ENCODE measurements at places on chromosomes 11 and 22.

DNA sequence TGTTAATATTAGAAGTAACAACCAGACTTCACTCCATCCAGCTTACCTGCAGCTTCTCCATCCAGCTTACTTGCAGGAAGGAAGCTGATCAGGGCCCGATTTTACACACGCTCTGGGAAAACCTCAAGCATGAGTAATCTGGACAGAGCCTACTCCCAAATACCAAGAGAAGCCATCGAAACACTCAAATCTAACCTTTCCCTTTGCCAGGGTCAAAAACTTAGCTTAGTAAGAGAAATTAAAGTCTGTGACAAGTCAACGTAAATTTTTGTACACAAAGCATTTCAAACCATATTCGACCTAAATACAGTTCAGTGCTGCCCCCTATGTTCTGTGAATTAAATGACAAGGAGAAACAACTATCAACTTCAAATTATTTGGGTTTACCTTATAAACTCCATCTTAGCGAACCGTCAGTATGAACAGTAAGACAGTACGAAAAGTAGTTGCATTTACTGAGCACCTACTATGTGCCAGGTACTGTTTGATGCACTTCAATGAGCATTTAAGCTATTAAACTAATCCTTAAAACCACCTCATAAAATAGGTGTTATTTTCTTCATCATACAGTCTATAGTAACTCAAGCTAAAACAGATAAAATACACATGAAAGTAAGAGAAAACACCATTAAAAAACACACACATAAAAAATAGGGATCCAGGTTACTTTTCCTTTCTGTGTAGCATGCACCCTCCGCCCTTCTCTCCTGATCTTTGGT lies 36.9 kb downstream of the ARFGAP3 start:
- DNase-seq: peak; percentile 35

DNA sequence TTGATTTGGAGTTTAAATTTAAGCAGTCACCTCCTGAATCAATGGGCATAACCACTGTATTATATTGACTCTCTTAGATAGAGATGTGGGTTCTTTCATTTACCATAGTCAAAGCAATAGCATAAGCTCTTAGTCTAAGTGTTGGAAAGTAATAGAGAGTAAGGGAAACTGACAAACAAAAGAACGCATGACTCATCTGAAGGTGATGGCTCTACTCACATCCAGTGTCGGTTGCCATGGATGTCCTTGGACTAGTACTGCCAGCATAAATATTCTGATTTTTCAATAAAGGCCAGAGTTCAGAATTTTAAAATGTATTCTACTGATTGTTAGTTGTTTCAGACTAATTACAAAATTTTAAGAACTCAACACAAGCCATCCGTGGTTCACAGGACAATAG lies 444.9 kb upstream of the DDI1 start:
- DNase-seq: no peak

DNA sequence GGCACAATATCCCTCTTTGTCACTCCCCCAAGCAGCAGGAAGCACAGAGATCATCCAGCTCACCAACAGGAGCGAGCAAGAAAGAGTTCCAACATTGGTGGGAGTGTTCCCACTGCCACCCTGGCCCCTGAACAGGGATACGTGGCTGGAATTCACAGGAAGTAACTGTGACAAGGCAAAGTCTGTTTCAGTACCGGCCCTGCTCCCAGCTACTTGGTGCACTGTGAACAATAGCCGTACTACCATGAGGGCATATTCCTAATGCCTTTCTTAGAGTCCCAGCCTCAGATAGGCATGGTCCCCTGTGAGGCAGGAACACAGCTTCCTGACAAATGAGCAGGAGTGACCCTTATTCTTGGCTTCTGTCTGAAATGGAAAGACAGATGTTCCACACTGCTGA lies 1.8 kb upstream of the SLC37A2 start:
- no peak for DNase-seq

DNA sequence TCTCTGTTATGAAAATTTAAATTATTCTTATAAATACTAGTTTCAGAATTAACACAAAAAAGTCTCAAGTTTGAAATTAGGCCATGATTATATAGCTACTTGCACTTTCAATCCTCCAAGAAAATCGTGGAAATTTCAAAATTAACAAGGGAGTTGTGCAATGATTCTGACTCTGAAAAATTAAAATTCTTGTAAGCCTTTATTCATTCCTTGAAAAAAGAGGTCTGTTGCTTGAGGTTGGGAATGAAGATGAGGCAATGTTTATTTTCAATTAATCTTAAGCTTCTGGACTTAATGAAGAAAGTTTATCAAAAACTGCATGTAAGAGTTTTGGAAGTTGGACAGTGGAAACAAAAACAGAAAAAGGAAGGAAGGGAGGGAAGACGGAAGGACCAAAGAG lies 128.2 kb upstream of the FIBIN start:
- DNase-seq: no peak

GRCh38 chr11:118283756-118284350 lies 19.8 kb upstream of the MPZL2 start:
- DNase-seq: no peak

GRCh38 chr11:123576082-123576481 lies 78.3 kb downstream of the SCN3B start:
- DNase-seq: no peak

GRCh38 chr11:57638811-57639320 lies 10.8 kb downstream of the YPEL4 start:
- no peak for DNase-seq

- DNase-seq: peak; percentile 81
Observed at GRCh38 chr11:47355283-47356128, 3.0 kb upstream of the MYBPC3 start.

DNA sequence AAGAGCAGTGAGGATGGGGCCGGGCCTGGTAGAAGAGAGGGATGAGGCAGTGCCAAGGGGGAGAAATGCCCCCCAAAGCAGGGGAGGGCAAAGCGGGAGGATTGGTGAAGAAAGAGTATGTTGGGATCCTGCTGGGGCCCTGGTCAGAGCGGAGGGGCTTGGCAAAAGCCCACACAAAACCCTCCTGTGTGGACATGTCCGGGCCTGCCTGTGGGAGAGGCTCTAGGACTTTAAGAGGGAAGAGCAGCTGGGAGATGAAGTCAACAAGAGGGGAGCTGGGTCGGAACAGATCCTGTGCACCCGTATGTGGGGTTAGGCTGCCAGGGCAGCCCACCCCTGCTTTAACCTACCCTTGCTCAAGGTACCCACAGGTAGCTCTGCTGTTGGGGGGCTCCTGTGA lies 25.8 kb downstream of the ART5 start:
- no peak for DNase-seq

DNA sequence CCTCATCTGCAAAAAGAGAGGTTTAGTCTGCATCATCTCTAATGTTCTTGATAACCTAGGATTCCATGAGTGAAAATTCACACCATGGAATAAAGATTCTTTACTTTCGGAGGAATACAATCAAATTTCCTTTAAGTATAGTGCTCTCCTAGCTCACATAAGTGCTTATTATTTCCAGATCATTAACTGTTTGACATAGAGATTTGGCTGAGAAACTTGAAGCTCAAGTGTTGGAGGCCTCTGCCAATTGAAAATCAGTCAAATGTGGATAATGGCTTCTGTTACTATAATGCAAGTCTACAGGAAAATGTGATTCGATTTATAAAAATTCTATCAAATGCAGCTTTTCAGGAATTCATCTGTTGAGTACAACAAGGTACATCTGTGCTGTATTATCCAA lies 144.6 kb downstream of the KIF18A start:
- no peak for DNase-seq

DNA sequence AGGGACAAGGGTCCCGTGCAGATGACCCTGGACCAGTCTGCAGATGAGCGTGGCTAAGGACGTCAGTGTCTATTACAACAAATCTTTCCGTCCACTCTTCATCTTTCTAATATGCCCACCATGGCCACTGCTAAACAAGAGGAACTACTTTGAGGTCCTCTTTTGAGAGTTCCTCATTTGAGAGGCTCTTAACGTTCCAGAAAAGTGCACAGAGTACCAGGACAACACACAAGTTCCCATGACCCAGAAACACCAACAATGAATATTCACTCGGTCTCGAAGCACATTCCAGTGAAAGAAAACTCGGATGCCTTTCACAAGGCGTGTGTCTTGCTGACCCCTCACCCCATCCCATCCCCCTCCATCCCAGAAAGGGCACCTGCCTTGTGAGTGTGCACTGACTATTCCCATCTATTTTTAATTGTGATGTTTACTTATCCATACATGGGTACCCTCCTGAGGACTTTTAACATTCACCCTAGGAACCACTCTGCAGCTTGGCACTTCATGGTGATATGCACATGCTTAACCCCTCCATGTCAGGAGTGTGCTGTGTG lies 157.0 kb downstream of the SHANK2 start:
- no peak for DNase-seq

- peak; percentile 12 for DNase-seq
Observed at GRCh38 chr11:11909727-11910126, 68.0 kb downstream of the USP47 start.

GRCh38 chr11:95358511-95359340 lies 127.7 kb upstream of the SESN3 start:
- no peak for DNase-seq

- DNase-seq: no peak
Observed at GRCh38 chr11:112610494-112610893, 349.8 kb upstream of the PLET1 start.

GRCh38 chr11:37712251-37712650 lies 1114.2 kb upstream of the RAG2 start:
- DNase-seq: no peak

DNA sequence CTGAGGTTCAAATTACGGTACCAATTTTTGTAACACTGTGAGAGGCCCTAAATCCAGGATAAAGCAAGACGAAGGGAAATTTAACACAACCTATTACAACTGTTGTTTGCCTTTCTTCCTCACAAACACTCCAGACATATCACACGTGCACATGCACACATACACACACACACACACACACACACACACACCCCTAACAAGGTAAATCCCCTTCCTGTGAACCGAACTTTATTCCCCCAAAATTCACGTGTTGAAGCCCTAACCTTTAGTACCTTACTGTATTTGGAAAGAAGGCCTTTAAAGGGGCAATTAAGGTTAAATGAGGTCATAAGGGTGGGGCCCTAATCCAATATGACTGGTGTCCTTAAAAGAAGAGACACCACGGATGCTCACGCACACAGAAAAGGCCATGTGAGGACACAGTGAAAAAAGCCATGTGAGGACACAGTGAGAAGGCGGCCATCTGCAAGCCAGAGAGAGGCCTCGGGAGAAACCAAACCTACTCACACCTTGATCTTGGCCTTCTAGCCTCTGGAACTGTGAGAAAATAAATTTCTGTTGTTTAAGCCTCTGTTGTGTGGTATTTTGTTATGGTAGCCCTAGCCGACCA lies 1.8 kb downstream of the SERGEF start:
- DNase-seq: no peak

- DNase-seq: no peak
Observed at GRCh38 chr22:39746600-39747262, 146.8 kb downstream of the ENTHD1 start.

GRCh38 chr11:128179512-128179911 lies 407.8 kb downstream of the ETS1 start:
- DNase-seq: no peak

DNA sequence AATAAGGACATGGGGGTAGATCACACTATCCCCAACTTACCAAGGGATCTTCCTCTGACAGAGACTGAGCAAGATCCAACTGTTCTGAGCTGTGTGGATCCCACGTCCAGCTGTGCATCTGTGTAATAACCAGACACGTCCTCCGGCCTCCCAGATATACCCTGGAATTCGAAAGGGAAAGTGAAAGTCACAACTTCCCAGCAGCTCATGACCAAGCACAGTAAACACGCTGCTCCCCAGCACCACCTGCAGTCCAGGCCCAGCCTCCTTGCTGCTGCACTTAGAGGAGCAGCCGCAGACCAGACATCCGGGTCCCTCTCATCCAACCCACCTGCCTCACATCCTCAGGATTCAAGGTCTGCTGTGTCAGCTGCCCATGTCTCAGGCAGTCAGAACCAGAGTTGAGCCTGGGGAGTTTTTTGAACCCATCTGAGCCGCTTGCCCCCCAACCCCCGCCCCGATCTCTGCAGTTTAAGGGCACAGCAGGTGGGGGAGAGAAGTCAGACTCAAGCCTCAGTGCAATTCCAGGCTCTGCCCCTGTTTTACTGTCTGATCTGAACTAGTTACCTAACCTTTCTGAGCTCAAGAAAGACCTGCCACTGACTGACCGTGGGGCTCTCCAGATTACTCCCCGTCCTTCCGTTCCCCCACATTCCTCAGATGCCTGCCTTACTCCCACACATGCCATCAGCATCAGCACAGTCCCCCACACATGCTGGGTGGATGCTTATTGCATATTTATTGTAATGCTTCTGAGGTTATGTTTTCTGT lies at the start of gene APOL2:
Gene APOL2, minus strand, starts transcription at position 127 of the 771 bp plus-strand sequence. CDS start 6,365 bp downstream, outside the sequence.
- peak; percentile 80 for DNase-seq

DNA sequence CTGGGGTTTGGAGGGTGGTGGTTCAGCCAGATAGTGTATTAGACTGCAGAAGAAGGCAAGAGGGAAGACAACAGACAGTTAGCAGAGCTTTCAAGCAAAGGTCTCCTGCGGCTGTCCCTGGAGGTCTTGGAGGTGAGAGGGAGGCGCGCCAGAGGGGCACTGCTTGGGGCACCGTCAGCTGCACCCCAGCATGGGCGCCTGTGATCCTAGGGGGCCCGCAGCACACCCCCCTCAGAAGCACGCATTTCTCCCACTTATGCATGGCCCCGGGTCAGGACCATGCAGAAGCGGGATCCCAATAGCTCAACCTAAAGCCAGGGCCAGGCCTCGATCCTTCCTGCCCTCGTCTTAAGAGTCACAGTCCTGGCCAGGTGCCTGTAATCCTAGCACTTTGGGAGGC lies 26.5 kb downstream of the FGF4 start:
- DNase-seq: no peak

GRCh38 chr11:9155930-9156329 lies 64.5 kb upstream of the SCUBE2 start:
- no peak for DNase-seq

GRCh38 chr11:127564810-127565209 lies 564.2 kb upstream of the KIRREL3 start:
- DNase-seq: no peak

DNA sequence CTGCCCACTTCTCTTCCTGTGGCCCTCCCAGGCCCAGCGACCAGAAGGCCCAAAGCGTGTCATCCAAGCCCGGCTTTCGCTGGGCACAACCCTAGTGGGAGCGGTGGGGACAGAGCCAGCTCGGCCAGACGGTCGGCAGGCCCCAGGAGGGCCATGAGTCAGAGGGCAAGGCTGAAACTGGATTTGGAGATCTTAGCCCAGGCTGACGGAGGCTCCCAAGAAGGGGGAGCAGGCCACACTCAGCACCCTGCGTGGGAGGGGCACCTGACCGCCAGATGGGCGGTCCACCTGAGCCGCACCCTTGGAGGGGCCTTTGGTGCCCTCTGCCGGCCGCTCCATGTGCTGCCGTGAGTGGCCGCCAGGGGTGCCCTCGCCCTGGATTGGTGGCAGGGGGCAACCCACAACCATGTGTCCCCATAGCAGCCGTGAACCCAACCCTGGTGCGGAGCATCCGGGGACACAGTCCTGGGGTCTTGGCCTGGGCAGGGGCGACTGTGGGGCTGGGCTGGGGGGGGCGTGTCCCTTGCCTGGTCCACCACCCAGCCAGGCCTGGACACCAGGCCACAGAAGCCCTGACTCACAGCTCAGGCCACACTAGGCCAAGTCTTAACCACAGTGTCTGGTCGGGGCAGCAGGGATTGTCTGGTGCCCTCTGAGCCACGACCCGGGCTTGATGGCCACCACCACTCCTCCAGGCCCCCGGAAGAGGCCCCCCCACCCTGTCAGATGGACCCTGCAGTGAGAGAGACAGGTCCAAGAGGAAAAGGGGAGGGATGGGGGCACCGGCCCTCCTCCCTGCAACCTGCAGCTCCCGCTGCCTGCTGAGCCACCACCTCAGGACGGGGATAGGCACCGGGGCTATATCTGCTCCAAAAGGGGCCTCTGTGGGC lies 19.2 kb upstream of the TALDO1 start:
- peak; percentile 72 for DNase-seq

Data from AG09319 (cell line).